SK-N-DZ (cell line): ENCODE measurements at places on chromosomes 13 and 19.

- DNase-seq = peak; percentile 57
These were observed 15.0 kb upstream of the EMC10 start for GRCh38 chr19:50461066-50461875.

GRCh38 chr19:16458391-16459341 lies 13.1 kb downstream of the EPS15L1 start:
- DNase-seq = no peak

DNA sequence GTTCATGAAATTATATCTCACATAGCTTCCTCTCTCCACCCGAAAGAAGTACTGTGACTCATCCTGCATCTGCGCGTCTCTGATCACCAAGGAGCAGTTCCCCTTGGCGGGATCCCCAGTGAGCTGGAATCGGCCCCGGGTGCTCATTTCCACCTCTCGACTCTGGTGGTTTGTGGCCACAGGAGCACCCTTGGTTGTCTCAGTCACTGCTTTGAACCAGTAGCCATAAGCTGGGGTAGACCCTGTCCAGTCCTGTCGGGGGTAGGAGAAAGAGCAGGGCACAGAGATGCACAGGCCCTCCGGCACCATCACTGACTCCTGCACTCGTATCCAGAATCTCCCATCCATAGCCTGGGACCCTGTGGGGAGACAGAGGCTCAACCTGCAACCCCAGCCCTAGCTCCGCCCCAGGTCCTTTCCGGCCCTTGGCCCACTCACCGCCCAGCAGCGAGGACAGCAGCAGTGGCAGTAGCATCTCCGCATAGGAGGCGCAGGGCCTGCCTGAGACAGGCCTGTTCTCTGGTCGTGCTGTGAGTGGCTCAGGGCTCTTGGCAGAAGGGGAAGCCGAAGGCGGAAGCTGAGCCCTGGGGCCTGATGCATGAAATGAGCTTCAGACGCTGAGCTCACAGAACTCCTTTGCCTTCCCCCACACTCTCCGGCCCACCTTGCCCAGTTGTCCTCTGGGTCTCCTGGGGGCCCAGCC lies at the start of gene SIGLEC10:
Gene SIGLEC10, minus strand, starts transcription at position 536 of the 703 bp plus-strand sequence. Its CDS starts 61 bp downstream, at position 475.
- DNase-seq = peak; percentile 63

- DNase-seq = no peak
These were observed 104.4 kb upstream of the LSM14A start for GRCh38 chr19:34067861-34068271.

- DNase-seq = no peak
These were observed 5.3 kb downstream of the RASIP1 start for GRCh38 chr19:48735031-48735615.

DNA sequence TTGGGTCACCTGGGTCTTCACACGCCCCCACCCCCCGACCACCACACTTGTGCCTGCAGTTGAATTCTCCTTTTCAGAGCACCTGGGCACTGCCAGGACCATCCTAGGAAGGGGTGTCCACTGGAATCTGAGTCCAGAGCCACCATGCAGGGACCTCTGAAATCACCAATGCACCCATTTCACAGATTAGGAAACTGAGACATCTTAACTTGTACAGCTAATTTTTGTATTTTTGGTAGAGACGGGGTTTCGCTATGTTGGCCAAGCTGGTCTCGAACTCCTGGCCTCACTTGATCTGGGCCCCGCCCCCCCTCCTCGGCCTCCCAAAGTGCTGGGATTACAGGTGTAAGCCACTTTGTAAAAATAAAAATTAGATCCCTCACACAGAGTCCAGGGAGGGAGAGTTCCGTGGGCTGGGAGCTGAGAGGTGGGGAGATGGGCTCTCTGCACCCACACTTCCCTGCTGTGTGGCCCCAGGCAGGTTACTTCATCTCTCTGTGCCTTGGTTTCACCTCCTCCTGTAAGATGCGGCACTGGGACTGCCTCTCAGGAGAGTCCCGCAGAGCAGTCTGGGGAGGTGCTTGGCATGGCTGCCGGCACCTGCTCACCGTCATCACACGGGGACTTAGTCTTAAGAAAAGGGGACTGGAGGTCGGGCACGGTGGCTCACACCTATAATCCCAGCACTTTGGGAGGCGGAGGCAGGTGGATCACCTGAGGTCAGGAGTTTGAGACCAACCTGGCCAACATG lies 45.9 kb upstream of the C19orf12 start:
- DNase-seq = no peak

- no peak for DNase-seq
These were observed 2.3 kb upstream of the REX1BD start for GRCh38 chr19:18586306-18586705.

DNA sequence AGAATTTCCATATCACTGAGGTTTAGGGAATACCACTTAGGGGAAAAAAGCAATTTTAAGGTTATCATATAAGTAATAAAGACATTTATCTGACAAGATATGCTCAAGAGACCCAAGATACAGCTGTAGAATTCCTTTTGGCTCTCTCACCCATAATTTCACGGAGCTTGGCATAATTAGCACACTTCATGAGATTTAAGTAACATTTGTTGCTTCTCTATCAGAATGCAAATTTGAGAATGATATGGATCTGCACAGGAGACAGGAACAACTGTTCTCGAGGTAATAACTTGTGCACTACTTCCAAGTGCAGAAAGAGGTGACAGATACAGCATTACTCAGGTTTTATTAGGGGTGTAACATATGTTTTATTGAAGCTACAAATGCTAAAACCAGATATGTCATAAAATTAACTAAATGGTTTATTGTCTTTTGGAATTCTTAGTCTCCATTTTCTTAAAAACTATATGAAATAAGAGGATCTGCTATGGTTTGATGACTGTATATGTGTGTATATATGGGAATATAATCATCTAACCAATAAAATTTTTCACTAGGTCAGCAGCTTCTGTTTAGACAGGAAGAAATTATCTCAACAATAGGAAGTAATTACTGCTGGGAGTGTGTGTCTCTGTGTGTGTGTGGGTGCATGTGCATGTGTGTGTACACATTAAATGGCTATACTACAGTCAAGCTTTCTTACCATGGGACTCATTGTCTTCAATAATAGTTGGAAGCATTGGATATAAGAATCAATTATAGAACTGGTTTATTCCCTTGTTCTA lies 401.3 kb downstream of the PCDH17 start:
- no peak for DNase-seq

DNA sequence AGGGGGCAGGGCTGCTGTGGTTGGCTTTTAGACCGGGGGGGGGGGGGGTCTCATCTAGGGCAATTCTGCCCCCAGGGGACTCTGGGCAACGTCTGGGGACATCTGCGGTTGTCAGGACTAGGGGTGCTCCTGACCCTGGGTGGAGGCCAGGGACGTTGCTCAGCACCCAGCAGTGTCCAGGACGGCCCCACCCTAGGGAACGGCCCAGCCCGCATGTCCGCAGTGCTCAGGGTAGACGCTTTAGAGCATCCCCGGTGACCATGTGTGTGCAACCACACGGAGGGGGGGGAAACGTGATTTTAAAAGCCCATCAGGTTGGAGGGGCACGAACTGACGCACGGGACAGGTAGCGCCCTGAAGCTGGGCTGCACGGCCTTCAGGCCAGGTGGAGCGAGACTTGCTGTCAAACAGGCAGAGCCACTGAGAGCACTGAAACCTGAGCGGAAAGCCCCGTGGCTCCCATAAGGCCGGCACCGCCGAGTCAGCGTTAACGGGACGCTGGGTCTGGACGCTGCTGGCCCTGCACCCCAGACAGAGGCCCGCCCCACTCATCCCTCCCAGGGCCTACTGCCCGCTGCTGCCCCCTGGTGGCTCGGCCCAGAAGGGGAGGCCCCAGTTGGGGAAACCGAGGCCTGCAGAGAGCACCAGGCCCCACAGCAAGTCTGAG lies 8.3 kb downstream of the CACTIN start:
- no peak for DNase-seq

- no peak for DNase-seq
These were observed 1.7 kb upstream of the LYL1 start for GRCh38 chr19:13104360-13104847.

DNA sequence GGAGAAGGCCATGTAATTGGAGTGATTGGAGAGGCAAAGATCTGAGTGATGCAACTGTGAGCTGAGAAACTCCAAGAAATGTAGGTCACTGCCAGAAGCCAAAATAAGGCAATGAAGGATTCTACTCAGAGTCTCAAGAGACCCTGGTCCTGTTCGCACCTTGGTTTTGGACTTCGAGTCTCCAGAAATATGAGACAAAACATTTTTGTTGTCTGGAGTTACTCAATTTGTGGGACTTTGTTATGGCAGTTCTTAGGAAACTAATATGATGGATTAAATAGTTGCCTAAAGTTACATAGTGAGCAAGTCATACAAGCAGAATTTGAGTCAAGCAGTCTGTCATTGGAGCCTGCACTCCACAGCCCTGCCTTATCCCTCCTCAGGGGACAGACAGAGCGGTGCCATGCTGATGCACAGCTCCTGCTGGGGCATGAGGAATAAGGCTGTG lies 104.2 kb downstream of the ITGBL1 start:
- DNase-seq = no peak

GRCh38 chr19:4811328-4812131 lies 20.0 kb downstream of the TICAM1 start:
- DNase-seq = peak; percentile 63

- no peak for DNase-seq
These were observed 54.0 kb upstream of the TNFRSF19 start for GRCh38 chr13:23516190-23516589.

GRCh38 chr13:95258619-95259194 lies 42.5 kb downstream of the ABCC4 start:
- DNase-seq = no peak

- DNase-seq = no peak
These were observed 39.8 kb upstream of the IGFL4 start for GRCh38 chr19:46080561-46080960.

DNA sequence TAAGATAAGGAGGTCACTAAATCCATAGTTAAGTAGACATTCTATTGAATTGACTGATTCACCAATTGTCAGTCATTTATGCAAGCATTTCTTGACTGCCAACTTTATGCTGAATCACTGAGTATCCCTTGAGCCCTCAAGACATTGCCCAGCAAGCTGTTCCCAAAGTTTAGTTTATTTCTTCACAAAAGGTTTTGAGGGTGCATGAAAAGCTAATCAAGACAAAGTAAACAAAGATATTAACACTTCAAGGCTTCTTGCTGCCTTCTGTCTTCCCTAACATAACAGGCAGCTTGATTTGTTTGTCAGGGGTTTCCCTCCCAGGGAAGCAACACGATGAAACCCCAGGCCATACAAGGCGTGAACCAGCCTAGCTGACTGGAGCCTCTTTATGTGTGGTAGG lies 374.4 kb downstream of the SPRY2 start:
- no peak for DNase-seq

DNA sequence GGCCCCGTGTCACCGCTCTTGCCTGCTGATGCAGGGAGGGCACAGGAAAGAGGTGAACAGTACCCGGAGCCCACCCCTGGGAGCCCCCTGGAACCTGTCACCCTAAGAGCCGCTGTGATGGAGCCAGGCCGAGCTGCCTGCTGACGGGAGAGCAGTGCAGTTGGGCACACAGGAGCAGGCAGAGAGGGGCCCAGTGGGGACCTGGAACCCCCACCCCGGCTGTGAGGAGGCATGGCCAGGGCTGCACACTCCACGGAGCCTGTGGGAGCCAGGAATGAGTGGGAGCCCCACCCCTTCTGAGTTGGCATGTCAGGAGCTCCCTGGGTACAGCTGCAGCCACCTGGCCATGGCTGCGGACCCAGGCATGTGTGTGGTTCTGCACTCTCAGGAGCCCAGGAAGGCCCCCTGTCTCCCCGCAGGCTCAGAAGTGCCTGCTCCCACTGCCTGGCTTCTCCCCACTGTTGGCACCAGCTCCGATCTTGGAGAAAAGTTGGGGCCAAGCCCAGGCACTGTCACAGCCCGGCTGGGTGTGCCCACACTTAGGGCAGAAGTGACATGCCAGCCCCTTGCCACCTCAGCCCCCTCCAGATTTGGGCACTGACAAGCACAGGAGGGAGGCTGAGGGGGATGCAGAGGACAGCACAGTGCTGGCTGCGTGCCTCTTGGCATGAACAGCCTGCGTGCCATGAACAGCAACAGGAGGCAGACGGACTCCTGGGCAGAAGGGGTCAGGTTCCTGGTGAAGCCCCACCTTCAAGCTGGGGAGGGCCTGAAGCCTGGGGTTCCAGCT lies 6.3 kb downstream of the CFAP97D2 start:
- no peak for DNase-seq

DNA sequence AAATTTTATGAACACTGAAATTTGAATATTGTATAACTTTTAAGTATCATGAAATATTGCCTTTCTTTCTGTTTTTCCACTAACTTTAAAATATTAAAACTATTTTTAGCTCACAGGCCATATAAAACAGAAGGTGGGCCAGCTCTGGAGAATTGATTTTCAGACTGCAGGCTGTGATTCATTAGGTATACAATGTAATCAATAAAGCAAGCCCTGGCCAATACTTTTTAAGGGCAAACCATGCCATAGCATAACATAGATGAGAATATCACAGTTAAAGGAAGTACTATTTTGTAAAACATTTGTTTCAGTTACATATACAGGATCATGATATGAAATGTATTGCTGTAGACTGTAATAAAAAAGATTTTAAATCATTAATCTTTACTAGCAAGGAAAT lies 197.6 kb downstream of the MAB21L1 start:
- no peak for DNase-seq

DNA sequence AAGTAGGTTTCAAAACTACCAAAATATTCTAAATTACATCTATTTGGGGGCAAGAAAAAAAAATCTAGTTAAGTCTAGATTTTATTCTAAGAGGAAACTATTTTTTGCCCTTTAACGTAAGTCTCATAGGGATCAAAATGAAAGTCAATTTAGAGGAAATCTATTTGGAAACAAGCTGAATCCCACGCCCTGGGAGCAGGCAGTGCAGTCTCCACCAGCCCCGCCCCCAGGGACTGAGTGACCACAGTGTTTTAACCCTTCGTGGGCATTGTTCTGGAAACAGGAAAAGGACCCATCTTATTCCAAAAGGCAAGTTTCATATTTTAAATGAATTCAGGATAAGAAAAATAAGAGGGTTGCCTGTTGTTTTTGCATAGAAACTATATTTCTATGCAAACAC lies 209.7 kb downstream of the SPRY2 start:
- DNase-seq = peak; percentile 45

- peak; percentile 45 for DNase-seq
These were observed at the start of gene TBCB for GRCh38 chr19:36115453-36116343. TBCB (plus strand) TSS chr19:36115468; CDS start chr19:36115561, 93 bp downstream.

DNA sequence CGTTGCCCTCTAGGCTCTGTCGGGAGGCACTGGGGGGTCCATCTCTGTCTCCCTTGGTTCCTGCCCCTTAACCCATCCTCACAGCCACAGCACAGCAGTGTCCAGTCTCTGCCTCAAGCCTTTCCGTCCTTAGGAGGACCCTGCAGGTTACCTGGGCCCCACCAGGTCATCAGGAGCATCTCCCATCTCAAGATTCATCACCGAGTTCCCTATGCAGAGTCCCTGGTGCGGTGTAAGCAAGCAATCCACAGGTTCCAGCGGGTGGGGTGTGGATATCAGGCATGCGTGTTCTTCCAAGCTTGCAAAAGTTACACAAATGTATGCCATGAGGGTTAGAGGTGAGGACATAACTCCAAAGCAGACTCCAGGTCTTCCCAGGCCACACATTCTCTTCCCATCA lies 20.9 kb upstream of the GAS6 start:
- no peak for DNase-seq

GRCh38 chr13:59547950-59548349 lies 615.8 kb downstream of the DIAPH3 start:
- no peak for DNase-seq

- DNase-seq = no peak
These were observed 339.1 kb downstream of the FGF9 start for GRCh38 chr13:22009937-22010336.

GRCh38 chr13:45695198-45695730 lies 6.9 kb upstream of the CBY2 start:
- DNase-seq = no peak
